ENCODE measurements at places on chromosomes 1 and 21.

GRCh38 chr1:247884797-247885413 is 10.5 kb upstream of the OR2W3 start:
- no peak for DNase-seq

DNA sequence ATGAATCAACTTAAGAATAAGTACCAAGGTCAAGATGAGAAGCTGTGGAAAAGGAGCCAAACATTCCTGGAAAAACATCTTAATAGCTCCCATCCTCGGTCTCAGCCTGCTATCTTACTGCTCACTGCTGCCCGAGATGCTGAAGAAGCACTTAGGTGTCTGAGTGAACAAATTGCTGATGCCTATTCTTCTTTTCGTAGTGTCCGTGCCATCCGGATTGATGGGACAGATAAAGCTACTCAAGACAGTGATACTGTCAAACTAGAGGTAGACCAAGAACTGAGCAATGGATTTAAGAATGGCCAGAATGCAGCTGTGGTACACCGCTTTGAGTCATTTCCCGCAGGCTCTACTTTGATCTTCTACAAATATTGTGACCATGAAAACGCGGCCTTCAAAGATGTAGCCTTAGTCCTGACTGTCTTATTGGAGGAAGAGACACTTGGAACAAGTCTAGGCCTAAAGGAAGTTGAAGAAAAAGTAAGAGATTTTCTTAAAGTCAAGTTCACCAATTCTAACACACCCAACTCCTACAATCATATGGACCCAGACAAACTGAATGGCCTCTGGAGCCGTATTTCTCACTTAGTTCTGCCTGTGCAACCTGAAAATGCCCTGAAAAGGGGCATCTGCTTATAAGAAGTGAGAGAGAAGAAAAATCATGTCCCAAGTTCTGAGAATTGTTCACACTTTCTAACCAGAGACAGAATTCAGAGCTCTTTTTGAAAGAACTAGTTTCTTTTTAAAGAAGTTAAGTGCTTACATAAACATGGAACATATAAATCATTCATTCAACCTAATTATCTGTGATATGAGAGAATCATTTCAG is 35.7 kb downstream of the TOR1AIP1 start:
- DNase-seq: no peak

GRCh38 chr1:109192433-109192832 is 21.3 kb upstream of the SARS1 start:
- DNase-seq: no peak

- no peak for DNase-seq
Measured at GRCh38 chr1:164155347-164155746, 403.6 kb upstream of the PBX1 start.

Measured in NCI-H510A treated with DMSO at 0.1 percent for 48 hours (cell line).